ENCODE measurements at places on chromosomes 5 and 9. TPM values are rescaled to one million over a fixed set of nuclear protein-coding genes. Genes with fewer than 3 reads are reported as not detected.

Gene SLC9A3
- 1.8 TPM for total RNA-seq

Gene LHX3
- not detected for total RNA-seq

Gene SERF1A
- 14.1 TPM for total RNA-seq

Gene C1QTNF2
- not detected for total RNA-seq

Gene OR1J2
- not detected for total RNA-seq

Gene CCL27
- 1.4 TPM for total RNA-seq

Gene PLCXD3
- not detected for total RNA-seq

Gene ANKRD31
- 0.58 TPM for total RNA-seq

Gene ECSCR
- 1.4 TPM for total RNA-seq

Gene HBEGF
- total RNA-seq: 9.6 TPM

Gene MOB3B
- 1.6 TPM for total RNA-seq

Gene CDC14B
- 11.7 TPM for total RNA-seq

Gene SPINK7
- not detected for total RNA-seq

Gene MYMK
- total RNA-seq: not detected

Gene CDKN2B-AS1
- total RNA-seq: 1.0 TPM

Gene C5orf52
- not detected for total RNA-seq

Gene CDC20B
- total RNA-seq: 0.07 TPM

Gene HOMER1
- 9.7 TPM for total RNA-seq

Gene DNM1
- total RNA-seq: 0.86 TPM

Gene CFAP77
- total RNA-seq: not detected

Gene CACNA1B
- total RNA-seq: 0.02 TPM

Gene PURA
- 14.2 TPM for total RNA-seq

Gene PDZD2
- not detected for total RNA-seq

Gene FAM163B
- not detected for total RNA-seq

Gene STPG3
- total RNA-seq: 0.63 TPM

Gene FLT4
- 0.79 TPM for total RNA-seq

Gene FGD3
- total RNA-seq: 72.9 TPM

Gene N4BP3
- total RNA-seq: 6.0 TPM

Gene IL9
- total RNA-seq: 2.6 TPM

Gene MYORG
- total RNA-seq: 1.7 TPM

Gene ADGRD2
- total RNA-seq: not detected

Gene SLC36A2
- total RNA-seq: not detected

Gene NIPAL4
- total RNA-seq: 3.1 TPM

Gene PGM5
- not detected for total RNA-seq

Gene CAMK4
- 56.1 TPM for total RNA-seq

Gene IFNA13
- not detected for total RNA-seq

Gene OR13D1
- total RNA-seq: not detected

Gene SARDH
- 4.7 TPM for total RNA-seq

Gene NELFB
- 53.1 TPM for total RNA-seq
